ENCODE measurements at places on chromosomes 7 and 10.

- no peak for DNase-seq
Observed at GRCh38 chr10:15457382-15457781, 86.3 kb upstream of the FAM171A1 start.

- DNase-seq: no peak
Observed at GRCh38 chr7:113247198-113247597, 128.8 kb upstream of the SMIM30 start.

DNA sequence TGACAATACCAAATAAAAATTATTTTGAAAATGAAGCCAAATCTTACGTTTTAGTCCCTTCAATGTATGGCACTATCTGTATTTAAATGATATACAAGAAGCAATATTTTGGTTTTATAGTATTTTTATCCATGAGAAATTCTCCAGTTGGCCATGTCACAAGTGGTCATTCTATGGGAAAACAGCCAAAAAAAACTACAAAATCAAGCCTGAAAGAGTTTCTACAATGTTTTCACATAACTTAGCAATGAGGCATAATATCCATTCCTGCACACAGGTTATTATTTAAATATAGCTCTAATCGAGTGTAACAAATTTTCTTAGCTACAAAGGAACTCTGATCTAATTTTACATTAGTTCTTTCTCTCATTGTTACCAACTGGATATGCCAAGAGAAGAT lies 5.4 kb downstream of the RAB11FIP2 start:
- no peak for DNase-seq

DNA sequence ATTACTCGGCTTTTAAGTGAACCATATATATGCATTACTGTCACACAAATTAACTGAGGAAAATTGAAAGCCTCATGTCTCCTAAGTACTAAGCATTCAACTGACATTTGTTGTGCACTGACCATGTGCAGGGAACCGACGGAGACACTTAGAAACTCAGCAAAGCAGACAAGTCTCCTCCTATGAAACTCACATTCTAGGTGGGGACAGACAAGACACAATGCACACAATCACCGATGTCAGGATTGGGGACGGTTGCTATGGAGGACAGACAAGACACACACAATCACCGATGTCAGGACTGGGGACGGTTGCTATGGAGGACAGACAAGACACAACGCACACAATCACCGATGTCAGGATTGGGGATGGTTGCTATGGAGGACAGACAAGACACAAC lies 134.0 kb downstream of the PTPRN2 start:
- DNase-seq: no peak

GRCh38 chr10:11907914-11908313 lies 84.8 kb downstream of the PROSER2 start:
- no peak for DNase-seq

GRCh38 chr10:15091418-15091817 lies 2.8 kb upstream of the ACBD7 start:
- DNase-seq: no peak

DNA sequence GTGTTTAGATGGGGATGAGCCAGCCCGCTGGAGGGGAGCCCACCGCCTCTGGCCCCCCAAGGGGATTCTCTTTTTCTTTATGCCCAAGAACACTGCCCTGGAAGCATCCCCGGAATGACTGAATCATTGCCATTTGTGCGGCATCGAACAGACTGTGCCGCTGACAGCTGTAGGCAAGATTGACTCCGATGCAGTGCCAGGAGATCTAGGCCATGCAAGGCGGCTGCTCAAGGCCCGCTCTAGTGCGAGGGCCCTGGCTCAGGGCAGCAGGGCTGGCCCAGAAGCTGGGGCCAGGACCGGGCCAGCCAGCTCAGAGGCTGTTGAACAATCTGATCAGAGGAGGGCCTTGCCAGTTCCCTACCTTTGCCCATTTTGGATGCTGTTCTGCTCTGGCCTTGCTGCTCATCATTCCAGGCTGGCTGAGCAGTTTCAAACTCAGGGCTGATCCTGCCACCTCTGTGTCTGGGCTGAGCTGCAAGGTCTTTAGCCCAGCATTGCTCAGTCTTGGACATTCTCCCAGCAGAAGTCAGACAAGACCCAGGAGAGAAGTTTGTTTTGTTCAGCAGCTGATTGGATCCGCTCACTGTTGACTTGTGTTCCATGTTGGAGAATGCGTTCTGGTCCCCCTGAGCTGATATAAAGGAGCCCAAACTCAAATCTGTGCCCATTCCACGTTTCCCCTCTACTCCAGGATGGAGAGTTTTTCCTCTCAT lies 485.3 kb upstream of the GALNT17 start:
- DNase-seq: no peak

- DNase-seq: no peak
Observed at GRCh38 chr10:69458430-69459100, 7.3 kb downstream of the TSPAN15 start.

DNA sequence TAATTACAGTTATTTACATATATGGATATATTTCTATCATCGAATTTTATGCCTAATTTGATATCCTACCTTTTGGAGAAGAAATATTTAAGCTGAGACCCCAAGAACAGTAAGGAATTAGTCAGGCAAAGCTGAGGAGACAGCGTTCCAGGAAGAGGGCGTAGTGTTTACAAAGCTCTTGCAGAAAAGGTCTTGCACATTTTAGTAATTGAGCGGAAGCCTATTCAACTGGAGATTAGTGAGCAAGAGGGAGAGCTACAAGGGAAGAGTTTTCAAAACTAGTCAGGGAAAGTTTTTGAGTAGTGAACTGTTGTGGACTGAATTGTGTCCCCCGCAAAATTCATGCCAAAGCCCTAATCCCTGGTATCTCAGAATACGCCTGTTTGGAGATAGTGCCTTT lies 26.5 kb upstream of the POU6F2 start:
- no peak for DNase-seq

DNA sequence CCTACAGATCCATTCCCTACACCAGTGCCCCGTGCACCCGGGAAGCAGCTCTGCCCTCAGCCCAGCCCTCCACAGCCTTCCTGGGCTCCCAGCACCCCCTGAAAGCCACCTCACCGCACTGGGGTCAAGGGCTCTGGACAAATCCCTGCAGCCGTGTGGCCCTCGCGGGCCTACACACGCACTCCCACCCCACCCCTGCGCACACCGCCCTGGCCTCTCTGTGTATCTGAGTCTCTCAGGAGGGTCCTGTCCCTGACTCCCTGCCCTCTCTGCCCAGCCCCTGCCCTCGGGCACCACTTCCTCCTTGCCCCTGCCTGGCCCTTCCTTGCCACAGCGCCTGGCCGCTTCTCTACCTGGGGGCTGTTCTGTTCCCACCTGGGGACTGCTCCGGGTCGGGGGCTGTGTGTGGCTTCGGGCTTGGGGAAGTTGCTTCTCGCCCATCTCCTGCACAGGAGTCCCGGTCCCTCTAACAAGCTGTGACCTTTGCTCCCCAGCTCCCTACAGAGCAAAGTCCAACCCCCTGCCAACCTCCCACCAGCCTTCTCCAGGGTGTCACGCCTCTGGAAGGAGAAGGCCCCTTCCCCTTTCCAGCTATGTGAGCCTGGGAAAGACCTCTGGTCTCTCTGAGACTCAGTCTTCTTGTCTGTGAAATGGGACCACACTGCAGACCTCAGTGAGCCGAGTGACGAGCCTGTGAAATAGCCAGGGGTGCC lies 1.5 kb downstream of the TMEM184A start:
- no peak for DNase-seq

GRCh38 chr7:133484086-133484485 lies 231.2 kb downstream of the EXOC4 start:
- no peak for DNase-seq

DNA sequence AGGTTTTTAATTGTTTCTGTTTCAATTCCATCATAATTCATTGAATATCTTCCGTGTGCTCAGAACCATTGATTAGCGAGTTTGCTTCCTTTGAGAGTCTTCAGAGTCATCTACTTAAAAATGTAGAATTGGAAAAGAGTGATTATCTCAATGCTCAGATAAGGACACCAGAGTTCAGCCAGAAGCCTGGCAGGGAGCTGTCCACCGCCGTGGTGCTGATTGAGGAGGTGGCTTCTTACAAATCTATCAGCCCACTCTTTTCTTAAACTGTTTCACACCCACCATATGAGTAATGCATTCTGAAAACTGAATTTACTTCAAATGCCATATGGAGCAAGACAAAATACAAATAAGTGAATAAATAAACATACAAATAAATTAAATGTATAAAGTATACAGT lies 79.3 kb downstream of the INSYN2A start:
- DNase-seq: peak; percentile 84

- no peak for DNase-seq
Observed at GRCh38 chr10:59577984-59578383, 131.7 kb downstream of the SLC16A9 start.

DNA sequence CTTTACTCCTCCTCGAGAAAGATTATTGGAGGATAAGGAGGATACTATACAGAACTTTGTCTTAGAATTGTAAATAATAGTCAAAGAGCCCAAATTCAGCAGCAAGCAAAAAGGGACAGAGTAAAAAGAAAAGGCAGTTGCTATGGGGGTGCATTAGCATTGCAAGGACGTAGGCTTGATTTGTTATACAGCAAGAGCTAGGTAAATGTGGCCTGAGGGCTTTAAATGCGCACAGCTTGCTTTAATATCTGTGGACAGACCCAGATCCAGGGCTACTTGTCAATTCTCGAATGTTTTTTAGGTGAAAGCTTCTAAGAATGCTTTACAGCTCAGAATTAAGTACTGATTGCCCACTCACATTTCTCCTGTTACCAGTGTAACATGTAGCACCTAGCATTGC lies 58.5 kb downstream of the CELF2 start:
- no peak for DNase-seq

DNA sequence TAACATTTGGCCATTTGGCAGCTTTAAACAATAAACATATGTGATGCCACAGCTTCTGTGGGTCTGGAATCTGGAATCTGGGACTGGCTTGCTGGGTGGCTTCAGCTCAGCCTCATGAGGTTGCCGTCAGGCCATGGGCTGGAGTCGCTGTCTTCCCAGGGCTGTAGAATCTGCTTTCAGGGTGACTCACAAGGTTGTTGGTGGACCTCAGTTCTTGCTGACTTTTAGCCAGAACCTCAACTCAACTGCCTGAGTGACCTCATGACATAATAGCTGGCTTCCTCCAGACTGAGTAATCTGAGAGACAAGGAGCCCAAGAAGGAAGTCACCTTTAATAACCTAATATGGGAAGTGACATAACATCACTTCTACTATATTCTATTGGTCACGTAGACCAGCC lies 44.6 kb upstream of the TSPAN13 start:
- no peak for DNase-seq

- no peak for DNase-seq
Observed at GRCh38 chr10:105161767-105162166, 520.7 kb downstream of the SORCS3 start.
